GM04504 (cell line): ENCODE measurements at places on chromosomes 5 and 9.

GRCh38 chr9:97923529-97924108, 1.3 kb upstream of the TRMO start:
- peak; percentile 56 for DNase-seq

- DNase-seq = no peak
Measured at GRCh38 chr5:105794578-105794977, 1876.2 kb downstream of the EFNA5 start.

GRCh38 chr5:118796081-118796480, 192.3 kb downstream of the DTWD2 start:
- DNase-seq = no peak

GRCh38 chr9:755454-756381, 85.8 kb upstream of the DMRT1 start:
- peak; percentile 77 for DNase-seq

DNA sequence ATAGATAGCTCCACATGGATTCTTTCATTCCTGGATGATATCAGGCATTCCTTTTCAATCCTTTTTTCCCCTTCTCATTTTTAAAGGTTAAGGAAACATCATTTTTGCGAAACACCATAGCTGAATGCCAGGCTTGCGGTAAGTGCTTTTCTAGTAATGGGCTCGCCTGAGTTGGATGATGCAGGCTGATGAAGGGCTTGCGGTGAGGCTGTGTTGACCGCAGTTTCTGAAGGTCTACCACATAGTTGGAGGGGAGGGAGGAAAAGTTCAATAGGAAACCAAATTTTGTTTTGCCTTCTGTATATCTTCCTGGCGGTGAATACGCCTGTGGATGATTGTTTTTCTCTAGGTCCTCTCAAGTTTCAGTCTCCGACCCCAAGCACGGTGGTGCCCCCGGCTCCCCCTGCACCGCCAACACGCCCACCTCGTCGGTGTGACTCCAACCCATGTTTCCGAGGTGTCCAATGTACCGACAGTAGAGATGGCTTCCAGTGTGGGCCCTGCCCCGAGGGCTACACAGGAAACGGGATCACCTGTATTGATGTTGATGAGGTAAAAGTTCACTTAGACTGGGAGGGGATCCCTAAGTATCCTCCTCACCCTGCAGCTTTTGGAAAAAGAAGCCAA, 24.3 kb downstream of the THBS4 start:
- no peak for DNase-seq

DNA sequence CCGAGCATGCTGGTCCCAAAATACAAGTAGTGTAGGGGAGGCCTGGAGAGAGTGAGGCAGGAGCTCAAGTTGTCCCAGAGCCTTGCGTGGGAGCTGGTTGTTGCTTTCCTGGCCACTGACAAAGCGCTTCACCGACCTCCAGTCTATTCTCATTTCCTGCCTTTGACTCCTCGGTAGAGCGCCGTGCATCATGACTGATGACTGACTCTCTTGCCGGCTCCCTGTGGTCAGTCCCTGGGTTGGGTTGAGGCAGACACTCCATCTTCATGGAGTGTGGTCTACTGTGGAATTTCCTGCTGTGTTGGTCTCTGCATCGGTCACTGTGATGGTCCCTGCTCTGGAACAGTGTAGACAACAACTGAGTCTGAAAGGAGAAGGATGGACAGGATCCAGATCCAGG, 175.1 kb upstream of the S1PR3 start:
- DNase-seq = peak; percentile 53

DNA sequence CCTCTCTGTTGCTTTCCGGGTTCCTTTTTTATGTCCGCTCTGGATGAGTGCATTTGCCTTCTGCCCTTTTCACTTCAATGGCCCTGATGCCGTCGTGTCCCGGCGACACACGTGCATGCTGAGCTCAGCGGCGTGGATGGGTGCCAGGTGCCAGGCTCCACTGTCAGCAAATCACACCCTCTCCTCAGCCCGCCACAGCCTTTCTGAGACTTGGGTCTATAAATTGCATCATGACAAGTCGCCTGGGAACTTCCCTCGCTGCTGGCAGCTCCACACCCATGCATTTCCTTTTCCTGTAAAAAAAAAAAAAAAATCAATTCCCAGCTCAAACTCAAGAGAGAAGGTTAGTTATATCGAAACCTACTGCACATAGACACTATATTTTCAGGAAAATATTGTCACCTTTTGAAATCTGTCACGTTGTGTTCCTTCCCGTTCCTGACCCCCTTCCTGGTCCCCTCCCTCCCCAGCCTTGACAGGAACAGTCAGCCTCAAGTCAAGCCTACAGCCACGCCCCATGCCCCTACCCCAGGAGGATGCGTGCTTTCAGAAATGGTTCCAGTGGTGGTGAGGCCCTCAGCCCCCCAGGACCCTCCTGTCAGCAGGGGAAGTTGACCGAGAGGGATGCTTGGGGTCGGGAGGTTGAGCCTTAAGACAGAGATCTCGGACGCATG, 110.3 kb upstream of the PTCH1 start:
- DNase-seq = no peak

GRCh38 chr9:118651511-118651910, 717.7 kb downstream of the BRINP1 start:
- DNase-seq = no peak

- DNase-seq = no peak
Measured at GRCh38 chr9:5425006-5425628, 12.6 kb downstream of the PLGRKT start.

GRCh38 chr9:94622087-94622800, 17.1 kb downstream of the FBP1 start:
- no peak for DNase-seq

DNA sequence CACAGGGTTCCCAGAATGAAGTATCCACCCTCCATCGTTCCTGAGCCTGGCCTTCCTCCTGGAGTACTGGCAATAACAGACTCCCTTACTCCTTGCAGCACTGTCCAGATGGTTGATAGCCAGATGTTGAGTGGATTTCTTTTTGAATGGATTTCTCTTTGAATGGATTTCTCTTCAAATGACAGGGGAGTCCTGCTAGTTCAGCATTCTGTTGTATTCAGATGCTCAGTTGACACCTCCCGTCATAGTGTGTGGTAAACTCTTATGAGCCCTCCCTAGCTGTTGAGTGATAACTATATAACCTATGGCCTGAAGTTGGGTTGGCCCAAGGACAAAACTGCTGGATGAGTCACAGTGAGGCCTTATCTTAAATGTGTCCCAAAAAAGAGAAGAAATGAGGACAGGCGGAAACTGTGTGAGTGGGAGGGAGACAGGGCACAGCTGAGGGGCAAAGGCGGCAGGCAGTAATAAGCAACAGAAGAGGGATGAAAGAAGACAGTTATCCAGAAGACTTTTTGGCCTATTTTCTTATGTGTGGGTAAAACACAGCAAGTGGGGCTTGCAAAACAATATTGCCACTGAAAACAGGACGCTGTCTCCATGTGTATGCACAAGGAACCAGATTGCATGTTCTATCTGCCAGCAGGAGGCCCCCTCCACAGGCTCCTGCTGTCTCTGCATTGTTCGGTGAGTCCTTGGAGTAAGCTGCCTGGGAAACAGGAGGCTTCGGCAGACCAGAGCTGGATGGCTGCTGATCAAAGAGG, 209.5 kb upstream of the S1PR3 start:
- no peak for DNase-seq

GRCh38 chr5:113548396-113548795, 34.9 kb downstream of the YTHDC2 start:
- no peak for DNase-seq

GRCh38 chr5:111200828-111201227, 23.4 kb upstream of the CAMK4 start:
- DNase-seq = no peak

GRCh38 chr9:101738566-101739183, at the start of gene GRIN3A:
TSS of gene GRIN3A (minus strand) at chr9:101738647. CDS start at chr9:101737979, 668 bp downstream.
- DNase-seq = no peak

DNA sequence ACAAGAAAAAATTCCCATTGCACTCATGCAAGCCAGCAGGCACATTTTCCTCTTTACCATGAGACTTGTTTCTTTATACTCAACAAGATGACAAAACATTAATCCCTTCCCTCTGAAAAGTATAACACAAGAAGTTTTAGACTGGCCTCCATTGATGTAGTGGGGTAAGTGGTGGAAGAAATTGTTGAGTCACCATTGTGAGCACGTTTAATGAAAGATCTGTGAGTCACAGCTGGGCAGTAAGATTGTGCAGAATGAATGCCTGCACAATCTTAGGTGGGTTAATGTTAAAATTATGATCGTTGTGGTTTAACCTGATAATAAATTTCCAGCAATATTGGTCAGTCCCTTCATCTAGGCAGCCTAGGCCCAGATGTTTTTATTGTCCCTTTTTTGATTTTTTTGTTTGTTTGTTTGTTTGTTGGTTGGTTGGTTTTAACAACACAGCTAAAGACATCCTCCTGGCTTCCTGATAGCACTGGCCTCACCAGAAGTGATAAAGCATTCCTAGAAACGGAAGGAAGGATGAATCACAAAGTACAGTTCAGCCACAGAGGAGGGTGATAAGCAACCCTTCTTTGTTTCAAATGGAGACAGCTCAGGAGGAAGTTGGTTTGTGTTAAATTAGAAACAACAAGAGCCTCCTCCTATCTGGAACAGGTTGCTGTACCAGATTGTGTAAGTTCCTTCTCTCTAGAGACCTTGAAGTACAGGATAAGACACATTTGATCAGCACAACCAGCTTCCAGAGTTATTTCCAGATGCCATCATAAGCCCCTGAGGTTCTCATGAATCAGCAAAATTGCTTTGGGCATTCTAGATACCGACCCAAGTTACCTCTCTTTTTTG, 40.3 kb downstream of the SLC24A2 start:
- no peak for DNase-seq

- no peak for DNase-seq
Measured at GRCh38 chr5:52875827-52876226, 88.1 kb downstream of the ITGA1 start.

DNA sequence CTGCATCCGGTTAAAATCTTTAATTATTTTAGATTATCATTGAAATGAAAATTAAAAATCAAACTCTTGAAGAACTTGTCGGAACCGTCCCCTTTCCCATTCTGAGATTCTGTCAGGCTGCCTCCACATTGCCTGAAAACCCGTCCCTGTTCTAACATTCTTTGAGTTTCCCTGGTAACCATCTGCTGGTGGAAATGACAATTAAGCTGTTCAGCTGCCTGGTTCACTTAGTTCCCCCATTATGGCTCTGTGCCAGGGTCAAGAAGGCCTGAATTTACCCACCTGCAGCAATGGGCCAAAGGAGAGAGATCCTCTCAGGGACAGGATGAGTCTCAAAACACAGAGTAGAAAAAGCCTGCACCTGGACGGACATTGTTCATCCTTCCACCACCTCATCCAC, 11.8 kb upstream of the TCOF1 start:
- DNase-seq = no peak

DNA sequence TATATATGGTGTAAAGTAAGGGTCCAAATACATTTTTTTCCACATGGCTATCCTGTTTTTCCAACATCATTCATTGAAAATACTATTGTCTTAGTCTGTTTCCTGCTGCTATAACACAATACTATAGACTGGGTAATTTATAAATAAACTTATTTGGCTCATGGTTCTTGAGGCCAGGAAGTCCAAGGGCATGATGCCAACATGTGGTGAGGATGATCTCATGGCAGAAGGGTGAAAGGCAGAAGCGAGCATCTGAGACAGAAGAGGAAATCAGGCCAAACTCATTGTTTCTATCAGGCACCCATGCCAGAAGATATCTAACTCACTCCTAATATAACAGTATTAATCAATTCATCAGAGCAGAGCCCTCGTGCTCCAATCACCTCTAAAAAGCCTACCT, 42.6 kb downstream of the ANKRD55 start:
- peak; percentile 60 for DNase-seq

DNA sequence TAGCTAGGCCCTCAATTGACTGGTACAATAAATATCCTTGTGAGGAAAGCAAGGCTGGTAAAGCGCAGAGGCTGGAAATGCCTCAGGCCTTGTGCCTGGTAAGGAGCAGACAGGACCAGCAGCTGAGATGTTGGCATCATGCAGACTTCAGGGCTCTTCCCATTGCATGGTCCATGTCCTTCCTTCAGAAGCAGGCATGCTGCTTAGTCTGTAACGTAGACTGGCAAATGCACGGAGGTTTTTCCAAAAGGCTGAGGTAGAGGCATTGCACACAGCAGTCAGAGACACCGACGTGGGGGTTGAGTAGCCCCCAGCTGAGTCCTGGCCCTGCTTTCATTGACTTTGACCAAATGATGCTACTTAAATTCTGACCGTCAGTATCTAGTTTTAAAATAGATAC, 87.1 kb downstream of the ADRB2 start:
- DNase-seq = no peak

GRCh38 chr5:14400085-14400484, 181.5 kb upstream of the OTULINL start:
- peak; percentile 52 for DNase-seq

GRCh38 chr9:114911167-114911821, 19.1 kb downstream of the TNFSF8 start:
- peak; percentile 42 for DNase-seq

- DNase-seq = no peak
Measured at GRCh38 chr5:43555895-43556606, 826 bp downstream of the PAIP1 start.
